ENCODE measurements at places on chromosomes 16 and 17.
A peak's percentile ranks its signal among the peaks of the same experiment; 100 is the strongest.

DNA sequence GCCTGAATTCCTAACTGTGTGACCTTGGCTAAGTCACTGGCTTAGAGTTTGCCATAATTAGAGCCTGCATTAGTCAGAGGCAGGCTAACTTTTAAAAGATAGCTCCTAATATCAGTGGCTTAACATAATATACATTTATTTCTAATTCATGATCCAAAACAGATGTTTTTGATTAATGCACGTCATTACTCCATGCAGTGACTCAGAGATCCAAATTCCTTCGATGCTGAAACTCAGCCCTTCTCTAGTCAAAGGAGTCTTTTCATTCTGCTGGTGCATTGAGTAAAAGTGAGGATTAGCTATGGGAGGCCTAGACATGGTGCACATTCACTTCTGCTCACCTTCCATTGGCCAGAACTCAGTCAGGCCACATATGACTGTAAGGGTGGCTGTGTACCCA lies 49.8 kb downstream of the IRX3 start:
- DNase-seq, result no peak

DNA sequence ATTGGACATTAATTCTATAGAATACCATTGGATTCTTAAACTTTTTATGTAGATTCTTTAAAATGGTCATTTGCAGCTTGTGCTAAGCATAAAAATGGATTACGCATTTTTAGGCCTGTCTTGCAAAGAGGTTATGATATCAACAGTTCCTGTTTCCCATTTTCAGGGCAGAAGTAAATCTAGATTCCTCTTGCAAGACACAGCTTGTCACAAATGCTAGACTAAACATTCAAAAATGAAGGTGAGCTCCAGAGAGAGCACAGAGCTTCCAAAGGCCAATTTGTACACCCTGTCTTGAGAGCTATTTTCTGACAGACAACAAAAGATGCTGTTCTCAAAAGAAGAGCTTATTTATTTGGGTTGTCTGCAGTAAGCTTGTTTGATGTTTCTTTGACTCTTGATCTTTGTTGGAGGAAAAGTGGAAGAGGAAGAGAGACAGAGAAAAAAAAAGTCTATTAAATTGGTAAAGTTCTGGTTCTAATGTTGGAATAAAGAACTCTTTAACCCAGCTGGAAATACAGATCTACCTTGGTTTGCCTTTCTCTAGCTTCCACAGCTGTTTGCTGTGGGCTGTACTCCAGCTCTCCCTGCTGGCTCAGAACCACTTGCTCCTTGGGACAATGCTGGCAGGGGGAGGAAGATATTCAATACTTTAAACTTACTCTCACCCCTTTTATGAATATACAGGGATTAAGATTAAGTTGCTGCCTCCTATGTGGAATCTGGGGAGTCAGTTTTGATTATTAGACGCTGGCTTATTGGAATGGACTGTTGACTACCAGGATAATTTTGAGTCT lies 651.8 kb downstream of the CDH11 start:
- DNase-seq, result no peak

GRCh38 chr17:78599419-78599818 lies 22.2 kb upstream of the DNAH17 start:
- DNase-seq, result no peak

- no peak for DNase-seq
These were observed 3.8 kb downstream of the B4GALNT2 start for GRCh38 chr17:49136335-49136734.

GRCh38 chr17:63931981-63932561 lies at the start of gene CD79B:
Gene CD79B (minus strand): TSS chr17:63932331. CDS start chr17:63932261, 70 bp downstream.
- no peak for DNase-seq

- no peak for DNase-seq
These were observed 322.7 kb downstream of the NPIPA8 start for GRCh38 chr16:18013863-18014262.

- DNase-seq, result no peak
These were observed 72.8 kb upstream of the TOB1 start for GRCh38 chr17:50938821-50939541.

- no peak for DNase-seq
These were observed 47.8 kb downstream of the PDPK1 start for GRCh38 chr16:2585651-2586081.

DNA sequence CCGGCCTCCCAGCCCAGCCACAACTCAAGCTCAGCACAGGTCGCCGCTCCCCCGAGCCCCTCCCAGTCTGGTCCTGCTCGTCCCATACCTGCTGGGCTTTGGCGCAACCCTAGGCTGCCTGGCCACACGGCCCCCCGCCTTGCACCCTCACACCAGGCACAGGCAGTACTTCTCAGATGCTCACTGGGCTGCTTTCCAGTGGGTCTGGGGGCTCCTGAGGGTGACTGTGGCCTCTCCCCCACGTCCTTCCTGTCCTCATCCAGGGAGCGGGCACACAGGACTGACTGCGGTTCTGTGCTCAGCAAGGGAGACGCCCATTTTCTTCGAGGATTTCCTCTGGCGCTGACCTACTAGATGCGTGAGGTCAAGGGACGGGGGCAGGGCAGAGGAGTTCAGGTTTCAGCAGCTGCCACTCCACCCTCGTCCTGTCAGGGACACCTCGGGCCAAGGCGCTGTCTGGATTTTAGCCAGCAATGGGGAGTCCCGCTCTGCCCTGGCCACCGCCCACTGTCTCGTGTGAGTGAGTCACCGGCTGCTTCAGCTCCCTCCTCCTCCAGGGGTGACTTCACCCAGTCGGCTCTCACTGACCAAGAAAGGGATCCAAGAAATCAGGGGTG lies 115.8 kb downstream of the NPIPB11 start:
- DNase-seq, result peak; percentile 38

GRCh38 chr17:57234739-57235092 lies 21.6 kb upstream of the MSI2 start:
- no peak for DNase-seq

DNA sequence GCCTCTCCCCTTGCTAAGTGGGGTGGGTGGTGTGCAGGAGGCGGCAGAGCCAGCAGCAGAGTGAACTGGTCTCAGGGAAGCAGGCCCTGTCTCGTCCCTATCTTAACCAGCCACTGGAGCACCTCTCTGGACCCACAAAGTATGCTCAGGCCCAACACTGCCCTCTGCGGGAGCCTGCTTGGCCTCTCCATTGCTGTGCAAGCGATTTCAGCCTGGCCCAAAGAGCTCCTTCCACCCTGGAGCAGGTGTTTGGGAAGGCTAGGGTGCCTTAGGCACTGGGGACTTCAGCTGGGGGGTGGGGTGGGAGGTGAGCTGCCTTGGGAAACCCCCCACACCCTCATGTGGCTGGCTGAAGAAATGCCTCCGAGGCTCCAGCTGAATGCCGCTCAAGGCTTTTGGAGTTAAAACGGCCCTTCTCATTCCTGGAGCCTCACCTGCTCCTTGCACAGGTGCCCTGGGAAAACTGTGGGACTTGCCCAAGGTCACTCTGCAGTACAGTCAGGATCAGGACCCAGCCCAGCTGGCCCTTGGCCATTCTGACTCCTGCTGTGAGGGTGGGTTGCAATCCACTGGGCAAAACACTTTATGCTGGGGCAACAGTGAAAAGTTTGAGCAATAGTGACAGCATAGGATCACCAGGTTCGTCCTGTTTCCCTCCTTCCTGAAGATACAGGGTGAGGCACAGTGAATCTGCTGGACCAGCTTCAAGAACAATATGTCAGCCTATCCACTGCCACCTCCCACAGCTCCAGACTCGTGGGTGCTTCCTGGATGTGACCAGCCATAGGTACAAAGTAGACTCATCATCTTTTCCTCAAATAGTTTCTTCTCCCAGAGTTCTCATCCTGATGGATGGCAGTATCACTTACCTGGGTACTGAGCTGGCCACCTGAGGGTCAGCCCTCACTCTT lies 5.9 kb upstream of the UBE2O start:
- DNase-seq, result no peak

DNA sequence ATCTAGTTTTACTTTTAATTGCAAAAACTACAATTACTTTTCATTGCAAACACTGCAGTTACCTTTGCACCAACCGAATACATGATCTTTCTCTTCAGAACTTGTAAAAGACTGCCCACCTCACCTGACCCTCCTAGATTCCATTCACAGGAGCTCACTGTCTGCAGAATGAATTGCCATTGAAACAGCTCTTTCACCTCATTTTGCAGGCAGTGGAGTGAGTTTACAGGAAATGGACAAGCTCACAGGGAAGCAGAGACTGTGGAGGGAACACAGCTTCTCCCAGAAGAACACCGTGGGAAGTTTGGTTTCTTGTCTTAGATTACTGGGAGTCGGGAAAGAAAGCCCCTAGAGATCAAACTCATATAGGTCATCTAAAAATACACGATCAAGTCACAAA lies 439.7 kb upstream of the RBFOX1 start:
- DNase-seq, result no peak

- no peak for DNase-seq
These were observed 25.0 kb downstream of the TAC4 start for GRCh38 chr17:49822829-49823228.

DNA sequence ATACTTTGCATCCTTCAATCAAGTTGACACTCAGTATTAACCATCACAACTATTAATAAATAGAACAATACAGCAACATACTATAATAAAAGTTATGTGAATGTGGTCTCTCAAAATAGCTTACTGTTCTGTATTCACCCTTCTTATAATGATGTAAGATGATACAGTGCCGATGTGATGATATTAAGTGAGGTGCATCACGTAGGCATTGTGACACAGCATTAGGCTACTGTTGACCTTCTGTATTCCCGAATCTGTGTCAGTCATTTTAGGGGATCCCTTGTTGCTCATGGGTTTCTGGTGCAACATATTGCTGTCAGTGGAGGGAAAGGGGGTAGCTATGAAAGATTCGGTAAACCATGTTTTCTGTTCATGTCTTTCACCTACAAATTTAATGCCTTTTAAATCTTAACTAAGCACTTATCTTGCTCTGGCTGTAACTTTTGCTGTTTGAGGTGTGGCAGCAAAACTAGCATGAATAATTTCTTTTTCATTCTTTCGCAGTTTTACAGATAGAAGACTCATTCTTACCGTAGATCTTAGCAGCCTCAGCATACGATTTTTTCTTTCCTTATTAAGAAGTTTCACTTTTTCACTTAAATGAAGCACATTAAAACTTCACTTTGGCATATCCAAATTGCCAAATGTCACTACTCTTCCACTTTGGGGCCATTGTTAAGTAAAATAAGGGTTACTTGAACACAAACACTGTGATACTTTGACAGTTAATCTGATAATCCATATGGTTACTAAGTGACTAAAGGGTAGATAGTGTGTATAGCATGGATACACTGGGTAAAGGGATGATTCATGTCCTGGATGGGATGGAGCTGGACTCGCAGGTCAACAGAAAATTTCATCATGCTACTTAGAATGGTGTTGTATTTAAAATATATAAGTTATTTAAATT lies 29.6 kb downstream of the NFAT5 start:
- no peak for DNase-seq

DNA sequence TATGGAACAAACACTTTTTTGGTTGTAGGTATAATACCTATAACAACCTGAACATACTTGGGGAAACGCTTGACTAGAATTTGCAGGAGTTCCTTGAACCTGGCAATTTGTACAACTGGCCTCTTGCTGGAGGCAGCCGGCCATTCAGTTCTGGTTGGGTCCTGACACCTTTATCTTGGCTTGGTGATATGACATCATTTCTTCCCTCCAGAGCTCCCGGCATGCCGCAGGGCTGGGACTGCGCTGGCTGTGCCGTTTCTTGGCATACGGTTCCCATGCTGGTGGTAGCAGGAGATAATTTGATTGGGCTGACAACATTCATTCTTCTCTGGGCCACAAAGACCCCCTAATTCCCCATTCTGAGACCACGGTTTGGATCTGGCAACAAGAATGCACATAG lies 87.5 kb downstream of the ASIC2 start:
- no peak for DNase-seq

DNA sequence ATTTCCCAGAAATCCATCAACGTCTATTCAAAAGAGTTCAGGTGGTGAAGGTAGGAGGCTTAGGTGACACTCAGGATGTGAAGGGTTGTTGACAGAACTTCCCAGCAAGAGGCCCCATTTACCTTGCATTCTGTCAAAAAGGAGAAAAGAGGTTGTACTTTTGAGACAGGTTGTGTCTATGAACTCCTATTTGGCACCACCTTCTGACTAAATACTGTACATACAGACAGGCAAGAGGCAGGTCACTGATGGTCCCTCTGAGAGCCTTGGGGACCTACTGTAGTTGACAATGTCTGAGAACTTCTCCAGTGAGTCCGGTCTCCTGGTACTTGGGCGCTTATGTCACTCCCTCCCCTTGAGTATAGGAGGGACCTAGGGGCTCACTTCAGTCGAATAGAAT lies 479.3 kb upstream of the ZFHX3 start:
- no peak for DNase-seq

- DNase-seq, result no peak
These were observed 15.0 kb upstream of the RAI1 start for GRCh38 chr17:17666111-17666714.

DNA sequence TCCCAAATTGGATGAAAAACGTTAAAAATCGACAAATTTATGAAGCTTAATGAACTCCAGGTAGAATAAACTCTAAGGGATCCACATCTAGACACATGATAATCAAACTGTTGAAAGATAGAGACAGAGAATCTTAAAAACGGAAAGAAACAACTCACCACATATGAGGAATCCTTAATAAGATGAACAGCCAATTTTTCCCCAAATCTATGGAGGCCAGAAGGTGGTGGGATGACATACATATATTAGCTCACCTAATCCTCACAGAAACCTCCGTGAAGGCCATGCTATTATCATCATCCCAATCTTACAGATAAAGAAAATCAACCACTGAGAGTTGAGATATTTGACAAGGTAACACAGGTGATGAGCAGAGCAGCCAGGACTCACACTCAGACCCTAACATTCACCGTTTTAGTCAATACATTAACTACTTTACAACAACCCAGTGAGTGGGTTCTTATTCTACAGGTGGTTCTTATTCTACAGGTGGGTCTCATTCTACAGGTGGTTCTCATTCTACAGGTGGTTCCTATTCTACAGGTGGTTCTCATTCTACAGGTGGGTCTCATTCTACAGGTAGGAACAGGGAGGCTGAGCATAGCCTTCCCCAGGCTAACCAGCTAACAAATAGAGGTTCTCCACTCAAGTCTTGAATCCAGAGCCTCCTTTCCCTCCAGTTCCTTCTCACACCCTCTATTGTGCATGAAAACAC lies 4.8 kb downstream of the CACNG1 start:
- DNase-seq, result no peak
